ENCODE measurements at places on chromosomes 16 and 17.

- no peak for DNase-seq
Observed at GRCh38 chr16:73747328-73747727, 549.3 kb upstream of the PSMD7 start.

DNA sequence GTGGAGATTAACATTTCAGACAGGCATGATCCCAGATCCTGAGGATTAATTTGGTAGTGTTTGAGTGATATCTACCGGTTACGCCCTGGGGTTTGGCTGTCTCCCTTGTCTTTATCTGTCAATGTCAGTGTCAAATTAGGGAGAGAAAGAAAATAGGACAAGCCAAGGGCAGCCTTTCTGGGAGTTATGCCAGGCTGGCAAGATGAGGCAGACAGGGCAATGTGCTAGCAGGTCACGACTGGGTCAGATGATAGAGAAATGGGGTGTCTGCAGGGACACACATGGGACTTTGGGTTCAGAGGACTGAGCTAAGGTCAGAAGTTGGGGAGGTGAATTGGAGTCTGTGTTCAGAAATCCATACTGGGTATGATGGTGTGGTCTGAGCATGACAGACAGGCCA is 27.4 kb upstream of the LYRM9 start:
- DNase-seq: no peak

DNA sequence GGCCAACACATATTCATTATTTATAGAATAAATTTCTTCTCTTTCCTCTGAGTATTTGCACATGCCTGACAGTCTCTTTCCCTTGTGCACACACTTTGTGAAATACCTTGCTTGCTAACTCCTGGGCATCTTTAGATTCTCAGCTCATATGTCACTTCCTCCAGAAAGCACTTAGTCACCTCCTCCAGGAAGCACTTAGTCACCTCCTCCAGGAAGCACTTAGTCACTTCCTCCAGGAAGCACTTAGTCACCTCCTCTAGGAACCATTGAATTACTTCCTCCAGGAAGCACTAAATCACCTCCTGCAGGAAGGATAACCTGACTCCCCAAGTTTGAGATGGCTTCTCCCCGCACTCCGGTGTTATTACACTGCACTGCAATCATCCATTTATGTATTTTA is 462.5 kb upstream of the EEF2KMT start:
- no peak for DNase-seq

DNA sequence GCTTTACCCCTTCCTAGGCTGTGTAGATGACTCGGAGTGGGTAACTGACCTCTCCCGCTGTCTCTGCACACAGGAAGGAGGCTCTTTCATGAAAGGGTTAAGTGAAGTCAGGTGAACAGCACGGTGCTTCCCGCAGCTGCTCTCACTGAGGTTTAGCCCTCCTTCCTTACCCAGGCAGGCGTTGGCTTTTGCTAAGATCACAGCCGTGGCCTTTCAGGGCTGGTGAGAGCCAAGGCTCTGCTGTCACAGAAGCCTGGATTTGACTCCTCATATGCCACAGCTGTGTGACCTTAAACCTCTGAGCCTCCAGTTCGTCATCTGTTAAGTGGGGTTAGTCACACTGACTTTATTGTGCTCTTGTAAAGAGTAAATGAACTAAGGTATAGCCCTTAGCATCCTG is 90.9 kb upstream of the PLCG2 start:
- DNase-seq: no peak

DNA sequence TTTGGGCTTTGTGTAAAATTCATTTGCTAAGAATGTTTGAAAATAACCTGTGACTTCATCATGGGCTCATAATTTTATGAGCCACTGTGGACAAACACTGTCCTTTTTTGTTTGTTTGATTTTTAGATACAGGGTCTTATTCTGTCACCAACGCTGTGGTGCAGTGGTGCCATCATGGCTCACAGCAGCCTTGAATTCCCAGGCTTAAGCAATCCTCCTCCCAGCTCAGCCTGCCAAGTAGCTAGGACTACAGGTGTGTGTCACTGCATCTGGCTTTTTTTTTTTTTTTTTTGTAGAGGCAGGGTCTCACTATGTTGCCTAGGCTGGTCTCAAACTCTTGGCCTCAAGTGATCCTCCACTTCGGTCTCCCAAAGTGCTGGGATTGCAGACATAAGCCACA is 8.3 kb downstream of the TEX2 start:
- no peak for DNase-seq

GRCh38 chr16:75495076-75495674 is at the start of gene CHST6:
Gene CHST6, minus strand, starts transcription at chr16:75495441. Its CDS starts 15,613 bp downstream, at chr16:75479828.
- no peak for DNase-seq

DNA sequence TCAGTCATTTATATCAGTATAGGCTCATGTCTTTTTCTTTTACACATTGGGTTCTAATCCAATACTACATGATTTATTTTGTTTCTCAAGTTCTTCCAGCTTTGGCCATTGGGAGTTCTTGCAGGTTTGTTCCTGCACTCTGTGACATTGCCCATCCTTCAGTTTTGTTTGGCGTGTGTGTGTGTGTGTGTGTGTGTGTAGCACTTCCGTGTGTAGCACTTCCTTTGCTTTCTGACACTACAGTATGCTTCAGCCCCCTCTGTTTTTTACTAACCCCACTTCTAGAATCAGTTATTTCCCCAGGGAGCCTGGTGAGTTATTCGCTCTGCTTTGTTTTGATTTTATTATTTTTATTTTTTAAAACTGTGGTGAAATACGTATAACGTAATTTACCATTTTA is 75.6 kb upstream of the LGALS9 start:
- DNase-seq: no peak

- DNase-seq: no peak
Observed at GRCh38 chr17:6483507-6483906, 39.3 kb downstream of the PIMREG start.

- no peak for DNase-seq
Observed at GRCh38 chr17:43416998-43417890, 18.5 kb downstream of the ARL4D start.

DNA sequence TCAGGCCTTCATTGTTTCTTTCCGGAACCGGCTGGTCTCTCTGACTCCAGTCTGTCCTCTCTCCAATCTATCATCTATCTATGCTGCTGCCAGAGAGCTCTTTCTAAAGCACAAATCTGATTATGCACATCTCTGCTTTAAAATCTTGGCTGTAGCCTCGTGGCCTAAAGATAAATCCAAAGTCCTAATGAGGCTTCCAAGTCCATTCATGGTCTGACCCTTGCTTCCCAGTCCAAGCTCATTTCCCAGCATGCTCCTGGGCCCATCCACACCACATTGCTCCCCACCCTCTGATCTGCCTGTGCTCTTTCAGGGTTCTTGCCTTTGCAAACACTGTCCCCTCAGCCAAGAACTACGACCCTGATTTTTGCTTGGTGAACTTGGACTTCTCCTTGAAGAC is 21.5 kb upstream of the PHB1 start:
- DNase-seq: no peak

- no peak for DNase-seq
Observed at GRCh38 chr16:49528866-49529288, 155.3 kb downstream of the C16orf78 start.

- no peak for DNase-seq
Observed at GRCh38 chr16:62190426-62190825, 154.2 kb upstream of the CDH8 start.

GRCh38 chr16:13351181-13351580 is 449.8 kb downstream of the SHISA9 start:
- DNase-seq: no peak

GRCh38 chr16:57166451-57166850 is 19.4 kb downstream of the PSME3IP1 start:
- DNase-seq: no peak

DNA sequence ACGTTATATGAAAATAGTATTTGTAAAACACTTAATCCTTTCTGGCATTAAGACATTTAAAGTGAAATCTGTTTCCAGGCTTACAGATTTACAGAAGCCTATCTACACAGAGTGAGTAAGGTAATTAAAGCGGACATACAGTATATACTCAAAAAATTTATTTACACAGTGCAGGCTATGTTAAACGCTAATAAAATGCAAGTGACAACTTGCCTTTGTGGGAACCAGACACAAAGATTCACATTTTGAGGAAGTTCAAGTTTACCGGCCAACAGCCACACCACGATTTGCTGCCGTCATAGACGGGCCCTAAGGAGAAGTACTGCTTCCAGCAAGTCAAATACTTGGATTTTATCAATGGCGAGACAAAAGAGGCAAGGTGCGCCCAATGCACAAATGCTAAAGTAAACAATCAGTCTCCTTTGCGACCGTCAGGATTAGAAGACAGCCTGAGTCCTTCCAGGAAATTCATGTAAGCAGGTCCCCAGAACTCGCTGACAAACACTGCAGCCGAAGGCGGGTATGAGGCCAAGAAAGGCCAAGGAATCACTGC is 801 bp downstream of the VPS35 start:
- DNase-seq: no peak

- DNase-seq: no peak
Observed at GRCh38 chr17:5210614-5211252, 19.1 kb upstream of the ZNF594 start.

GRCh38 chr16:84761448-84762368 is 58.1 kb upstream of the CRISPLD2 start:
- DNase-seq: no peak

DNA sequence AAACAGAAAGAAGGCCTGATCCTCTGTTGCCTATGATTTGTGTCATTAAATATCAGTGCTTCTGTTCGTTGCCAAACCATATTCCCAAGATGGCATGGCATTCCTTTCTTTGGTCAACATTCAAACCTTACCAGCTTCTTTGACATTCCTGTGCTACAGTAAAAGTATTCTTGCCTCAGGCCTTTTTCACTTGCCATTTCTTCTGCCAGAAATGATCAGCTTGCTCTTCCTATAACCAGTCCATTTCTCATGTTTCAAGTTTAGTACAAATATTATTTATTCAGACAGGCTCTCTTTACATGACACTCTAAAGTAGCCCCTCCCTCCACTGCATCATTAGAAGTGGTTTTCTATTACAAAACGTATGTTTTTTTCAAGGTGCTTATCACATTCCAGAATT is 278.3 kb downstream of the KCNJ2 start:
- DNase-seq: no peak

GRCh38 chr17:34386343-34386696 is 23.3 kb upstream of the CCL1 start:
- no peak for DNase-seq

DNA sequence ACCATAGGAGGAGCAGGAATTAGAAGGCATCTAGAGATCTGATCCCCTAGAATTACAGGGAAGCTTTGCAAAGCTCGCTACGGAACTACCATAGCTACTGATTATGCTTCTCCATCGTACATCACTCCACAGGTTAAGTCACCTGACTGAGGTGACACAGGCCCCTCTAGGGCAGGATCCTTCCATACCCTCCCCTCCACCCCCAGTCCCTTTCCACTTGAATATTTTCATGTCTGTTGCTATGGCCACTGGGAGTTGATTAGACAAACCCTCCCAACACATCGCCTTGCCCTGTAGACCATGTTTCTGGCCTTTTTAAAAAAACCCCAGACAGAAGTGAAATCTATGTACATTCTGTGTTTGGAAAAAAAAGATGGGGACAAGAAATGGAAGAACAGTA is 287.1 kb downstream of the SOX9 start:
- no peak for DNase-seq

DNA sequence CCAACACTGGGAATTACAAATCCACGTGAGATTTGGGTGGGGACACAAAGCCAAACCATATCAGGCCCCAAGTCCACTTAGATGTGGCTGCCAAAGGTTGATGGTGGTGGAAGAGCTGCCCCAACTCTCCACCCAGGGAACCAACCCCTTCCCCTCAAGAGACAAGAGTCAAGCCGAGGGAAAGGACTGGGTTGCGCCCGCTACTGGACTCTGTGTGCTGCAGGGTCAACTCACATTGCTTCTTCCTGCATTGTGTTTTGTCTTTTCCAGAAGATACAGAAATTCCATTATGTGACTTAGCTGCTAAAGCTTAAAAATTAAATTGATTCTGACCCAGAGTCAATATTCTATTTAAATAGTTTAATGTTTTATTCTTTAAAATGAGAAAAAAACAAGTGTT is 58.5 kb downstream of the ADAMTS18 start:
- DNase-seq: no peak

GRCh38 chr17:19905502-19905901 is 37.8 kb upstream of the ULK2 start:
- DNase-seq: no peak

DNA sequence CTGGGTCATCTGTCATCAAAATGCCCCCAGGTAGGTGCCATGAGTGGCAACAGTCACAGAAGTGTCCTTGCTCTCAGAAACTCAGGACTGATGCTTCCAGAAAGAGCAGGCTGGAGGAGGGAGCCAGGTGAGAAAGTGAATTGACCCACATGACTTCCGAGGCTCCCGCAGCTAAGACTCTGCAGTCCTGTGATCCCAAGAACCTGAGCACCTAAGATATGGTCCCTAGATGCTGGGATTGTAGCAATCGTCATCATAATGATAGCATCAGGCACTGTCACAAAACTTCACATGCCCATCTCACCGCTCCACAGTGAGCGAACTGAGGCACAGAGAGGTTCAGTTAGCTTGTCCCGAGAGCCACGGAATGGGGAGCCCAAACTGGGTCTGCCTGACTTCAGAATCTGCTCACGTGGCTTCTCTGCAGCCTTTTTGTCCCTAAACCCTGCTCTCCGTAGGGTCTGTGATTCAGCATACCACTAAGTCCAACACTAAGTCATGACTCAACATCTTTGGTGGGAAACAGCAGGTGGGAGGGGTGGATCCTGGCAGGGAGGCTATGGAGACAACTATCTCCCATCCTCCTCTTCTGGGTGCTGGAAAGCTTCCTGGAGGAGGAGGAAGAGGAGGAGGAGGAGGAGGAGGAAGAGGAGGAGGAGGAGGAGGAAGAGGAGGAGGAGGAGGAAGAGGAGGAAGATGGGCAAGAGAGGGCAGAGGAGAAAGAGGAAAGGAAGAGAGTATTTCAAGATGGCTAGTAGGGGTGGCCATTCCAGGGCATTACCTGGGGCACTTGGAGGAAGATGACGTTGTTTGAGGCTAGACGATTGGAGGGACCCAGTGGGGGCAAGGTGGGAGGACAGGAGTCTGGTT is 55.5 kb upstream of the DLX4 start:
- no peak for DNase-seq

DNA sequence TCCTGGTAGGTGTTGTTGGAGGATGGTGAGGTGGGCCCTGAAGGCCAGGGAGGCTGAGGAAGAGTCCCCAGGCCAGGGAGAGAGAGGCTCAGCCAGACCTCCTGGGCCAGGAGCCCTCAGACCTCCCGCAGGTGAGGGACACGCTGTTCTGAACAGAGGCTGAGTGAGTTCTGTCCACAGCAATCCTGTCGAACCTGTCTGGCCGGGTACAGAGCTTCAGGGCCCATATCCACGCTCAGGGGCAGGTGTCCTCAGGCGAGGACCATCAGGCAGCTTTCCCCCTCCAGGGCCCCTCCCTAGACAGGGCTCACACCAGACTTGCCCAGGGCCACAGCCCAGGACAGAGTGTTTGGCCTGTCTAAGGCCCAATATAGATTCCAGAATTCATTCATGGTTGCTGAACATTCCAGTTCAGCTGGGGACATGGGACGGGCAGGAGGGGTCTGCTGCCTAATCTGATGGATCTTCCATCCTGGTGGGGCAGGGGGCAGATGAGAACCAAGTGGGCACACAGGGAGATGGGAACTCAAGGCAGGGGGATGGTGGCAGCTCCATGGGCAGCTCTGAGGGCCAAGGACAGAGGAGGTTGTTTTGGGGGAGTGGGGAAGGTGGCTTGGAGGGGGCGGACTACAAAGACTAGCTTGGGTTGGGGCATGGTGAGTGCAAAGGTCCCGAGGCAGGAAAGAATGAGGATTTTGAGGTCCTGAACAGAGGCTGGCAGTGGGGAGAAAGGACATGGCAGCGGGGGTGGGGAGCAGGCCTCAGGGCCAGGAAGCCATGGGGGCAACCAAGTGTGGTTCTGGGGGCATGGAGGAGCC is 23.4 kb upstream of the MPRIP start:
- DNase-seq: no peak

All from stimulated activated effector memory CD8-positive, alpha-beta T cell treated with anti-CD3 and anti-CD28 coated beads, Interleukin-12 subunit alpha, Interleukin-12 subunit beta, amount 100 ng/mL, for 72 hours (primary cell).